Large intestine (tissue), 12 donors: ENCODE measurements at places on chromosomes 4 and X. TPM values are rescaled to one million over a fixed set of nuclear protein-coding genes. Genes with fewer than 3 reads are reported as not detected.

DNA sequence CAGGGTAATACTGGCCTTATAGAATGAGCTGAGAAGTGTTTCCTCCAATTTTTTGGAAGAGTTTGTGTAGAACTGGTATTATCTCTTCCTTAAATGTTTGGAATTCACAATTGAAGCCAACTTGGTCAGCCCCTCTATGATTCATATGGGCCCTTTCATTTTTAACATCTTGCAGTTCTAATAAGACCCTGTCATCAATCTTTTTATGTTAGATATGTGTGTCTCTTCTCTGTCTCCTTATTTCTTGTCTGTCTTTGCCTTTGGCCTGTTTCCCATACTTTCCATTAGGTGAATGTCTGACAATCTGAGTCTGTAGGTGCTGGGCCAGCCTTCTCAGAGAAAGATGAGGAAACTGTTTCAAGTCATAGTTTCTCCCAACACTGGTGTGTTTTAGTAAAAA lies 88.7 kb downstream of the SLC16A2 start:
- no peaks in the 10 kb centered on the region for H3K36me3 ChIP-seq
- no peak overlapping the region for H3K4me3 ChIP-seq
- peaks cover 4% of the 10 kb centered on the region for H3K4me1 ChIP-seq

GABRB1 gene
- 0.27 TPM for polyA plus RNA-seq

- no peak overlapping the region for H3K4me3 ChIP-seq
- no peaks in the 10 kb centered on the region for H3K36me3 ChIP-seq
- H3K27ac ChIP-seq: no peak overlapping the region
- H3K27me3 ChIP-seq: no peaks in the 10 kb centered on the region
- no peak for DNase-seq
Measured at GRCh38 chr4:140857111-140857510, 100.9 kb upstream of the TBC1D9 start.

- H3K4me3 ChIP-seq: no peak overlapping the region
- no peaks in the 10 kb centered on the region for H3K27me3 ChIP-seq
- H3K27ac ChIP-seq: no peak overlapping the region
- no peak for DNase-seq
- no peaks in the 10 kb centered on the region for H3K4me1 ChIP-seq
- H3K36me3 ChIP-seq: no peaks in the 10 kb centered on the region
Measured at GRCh38 chrX:133921764-133922389, 63.5 kb downstream of the GPC3 start.

DNA sequence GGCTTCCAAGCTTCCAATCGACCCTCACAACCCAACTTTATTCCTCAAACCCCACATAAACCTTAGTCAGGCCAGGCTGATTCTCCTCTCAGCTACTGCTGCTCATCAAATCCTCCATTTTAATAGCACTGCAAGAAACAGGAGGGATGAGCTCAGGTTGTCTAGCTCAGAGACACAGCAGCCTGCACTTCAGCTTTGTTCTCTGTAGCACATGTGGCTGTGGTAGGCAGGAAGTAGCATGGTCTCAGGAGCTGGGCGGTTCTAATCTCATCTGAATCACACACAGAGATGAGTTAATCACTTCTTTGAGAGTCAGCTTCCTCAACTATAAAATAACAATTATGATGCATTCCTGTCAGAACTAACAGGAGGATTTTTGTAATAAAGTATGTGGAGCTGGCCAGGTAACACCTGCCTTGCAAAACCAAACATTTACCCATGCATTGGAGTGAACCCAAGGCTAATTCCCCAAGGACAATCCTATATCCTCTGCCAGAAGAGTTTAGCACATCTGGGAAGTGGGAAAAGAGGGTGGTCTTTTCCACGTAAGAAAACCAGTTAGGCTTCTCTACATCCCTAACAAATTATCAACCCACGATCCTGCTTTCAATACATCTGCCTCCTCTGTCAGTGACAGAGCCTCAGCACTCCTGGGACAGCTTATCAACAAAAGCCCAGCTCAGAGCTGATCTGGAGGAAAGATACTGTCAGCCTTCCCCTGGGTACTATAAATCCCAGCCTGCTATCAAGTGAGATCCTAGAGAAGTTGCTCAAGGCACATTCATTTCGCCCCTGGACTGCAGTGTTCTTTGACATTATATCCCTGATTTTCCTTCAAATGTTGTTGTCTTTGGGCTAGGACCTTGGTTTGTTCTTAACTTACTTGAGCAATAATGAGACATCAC lies 32.8 kb downstream of the ELOVL6 start:
- H3K36me3 ChIP-seq: no peaks in the 10 kb centered on the region
- no peaks in the 10 kb centered on the region for H3K27me3 ChIP-seq
- no peak overlapping the region for H3K4me3 ChIP-seq
- H3K27ac ChIP-seq: no peak overlapping the region

CT45A5 gene
- not detected for polyA plus RNA-seq

DNA sequence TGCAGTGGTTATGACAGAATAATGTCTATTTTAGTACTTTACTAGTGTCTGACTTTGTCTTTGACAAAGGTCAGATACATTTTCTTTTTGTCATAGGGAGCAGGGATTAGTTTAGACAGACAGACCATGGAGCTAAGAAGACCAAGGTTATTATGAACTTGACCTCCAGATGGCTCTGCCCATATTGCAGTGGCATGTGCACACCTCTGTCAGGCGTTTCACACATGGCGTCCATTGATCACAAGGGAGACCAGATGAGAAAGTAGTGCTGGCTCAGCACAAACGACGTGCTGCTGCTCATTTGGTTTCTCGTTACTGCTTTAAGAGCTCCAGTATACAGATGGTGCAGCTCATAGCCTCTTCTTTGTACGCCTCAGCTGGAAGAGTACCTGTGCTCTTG lies 56.3 kb upstream of the HPSE start:
- H3K4me3 ChIP-seq: no peak overlapping the region
- H3K27ac ChIP-seq: no peak overlapping the region
- no peak for DNase-seq
- no peaks in the 10 kb centered on the region for H3K36me3 ChIP-seq

- no peaks in the 10 kb centered on the region for H3K4me1 ChIP-seq
- no peak overlapping the region for H3K27ac ChIP-seq
- H3K4me3 ChIP-seq: no peak overlapping the region
- H3K36me3 ChIP-seq: no peaks in the 10 kb centered on the region
- no peak for DNase-seq
Measured at GRCh38 chr4:87835743-87836142, 3.0 kb downstream of the MEPE start.

RASGEF1B gene
- polyA plus RNA-seq: 30.6 TPM

DNA sequence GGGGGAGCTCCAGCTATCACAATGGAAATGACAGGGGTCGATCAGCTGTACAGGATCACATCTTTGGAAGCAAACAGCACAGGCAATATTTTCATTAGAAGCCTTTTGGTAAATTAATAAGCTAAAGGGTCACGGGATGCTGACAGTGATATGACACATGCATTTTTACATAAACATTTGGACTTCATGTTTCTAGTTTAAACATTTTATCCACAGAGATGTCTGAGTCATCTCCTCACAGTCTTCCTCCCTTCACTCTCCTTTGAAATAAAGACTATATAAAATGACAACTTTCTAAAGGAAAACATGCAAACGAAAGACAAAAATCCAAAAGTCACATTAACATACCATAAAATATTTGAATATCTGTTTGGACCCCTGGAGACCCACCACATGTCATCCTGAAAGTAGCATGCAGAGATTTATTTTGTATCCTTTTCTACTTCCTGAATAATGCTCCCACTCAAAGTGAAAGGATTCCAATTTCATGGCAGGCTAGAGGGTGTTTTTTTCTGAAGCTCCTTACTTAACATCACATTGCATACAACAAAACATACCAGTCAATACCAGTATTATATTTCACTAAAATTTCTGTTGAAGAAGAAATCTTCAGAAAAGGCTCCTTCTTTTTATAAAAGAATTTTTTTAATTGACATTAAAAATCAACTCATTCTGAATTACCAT lies 200.1 kb upstream of the PPARGC1A start:
- no peaks in the 10 kb centered on the region for H3K4me1 ChIP-seq
- no peak overlapping the region for H3K27ac ChIP-seq
- no peaks in the 10 kb centered on the region for H3K27me3 ChIP-seq
- no peaks in the 10 kb centered on the region for H3K36me3 ChIP-seq
- DNase-seq: no peak

- no peak for DNase-seq
- H3K27me3 ChIP-seq: no peaks in the 10 kb centered on the region
- H3K4me3 ChIP-seq: no peak overlapping the region
- no peaks in the 10 kb centered on the region for H3K4me1 ChIP-seq
- no peaks in the 10 kb centered on the region for H3K36me3 ChIP-seq
Measured at GRCh38 chr4:125267630-125268029, 47.1 kb upstream of the FAT4 start.

STATH gene
- polyA plus RNA-seq: not detected

DNA sequence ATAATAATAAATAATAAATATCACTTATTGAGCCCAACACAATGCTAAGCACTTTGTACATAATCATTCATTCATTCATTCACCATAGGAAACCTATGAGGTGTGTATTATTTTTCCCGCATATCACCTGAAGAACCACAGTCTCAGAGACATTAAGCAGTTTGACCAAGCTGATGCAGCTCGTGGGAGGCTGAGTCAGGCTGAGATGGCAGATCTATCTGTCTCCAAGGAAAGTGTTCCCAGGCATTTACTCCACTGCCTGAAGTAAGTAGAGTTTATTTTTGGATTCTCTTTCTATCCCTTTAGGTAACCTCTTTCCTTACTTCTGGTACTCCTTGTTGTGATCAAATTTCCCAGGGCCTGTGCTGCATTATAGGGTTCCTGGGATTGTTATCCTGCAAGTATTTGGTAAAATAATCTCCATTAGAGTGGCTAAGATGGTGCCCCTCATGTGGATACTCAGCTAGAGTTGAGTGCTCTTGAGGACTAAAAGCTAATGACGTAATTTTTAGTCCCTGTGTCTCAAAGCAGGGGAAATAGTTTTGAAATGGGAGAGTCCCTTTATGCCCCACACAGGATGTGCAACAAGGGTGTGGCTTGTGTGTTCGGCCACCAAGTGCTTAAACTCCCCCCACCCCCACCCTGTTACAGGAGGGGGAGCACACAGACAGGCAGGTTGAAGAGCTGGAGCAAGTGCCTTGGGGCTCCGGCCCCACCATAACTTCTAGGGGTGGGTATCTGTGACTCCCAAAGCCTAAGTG lies 467.0 kb downstream of the STIM2 start:
- no peaks in the 10 kb centered on the region for H3K27me3 ChIP-seq
- no peaks in the 10 kb centered on the region for H3K4me1 ChIP-seq
- DNase-seq: no peak

GRCh38 chr4:185874516-185875230 lies 62.7 kb upstream of the SORBS2 start:
- H3K4me3 ChIP-seq: no peak overlapping the region
- H3K27me3 ChIP-seq: no peaks in the 10 kb centered on the region
- H3K36me3 ChIP-seq: no peaks in the 10 kb centered on the region
- DNase-seq: no peak
- no peaks in the 10 kb centered on the region for H3K4me1 ChIP-seq
- H3K27ac ChIP-seq: no peak overlapping the region

MRFAP1 gene
- polyA plus RNA-seq: 244 TPM

- H3K4me3 ChIP-seq: no peak overlapping the region
- peak; percentile 42 for DNase-seq
- H3K27me3 ChIP-seq: no peaks in the 10 kb centered on the region
- no peaks in the 10 kb centered on the region for H3K36me3 ChIP-seq
- H3K4me1 ChIP-seq: peaks cover 3% of the 10 kb centered on the region
Measured at GRCh38 chr4:159549098-159549518, 446.2 kb downstream of the RAPGEF2 start.

ZXDA gene
- polyA plus RNA-seq: 4.3 TPM

DNA sequence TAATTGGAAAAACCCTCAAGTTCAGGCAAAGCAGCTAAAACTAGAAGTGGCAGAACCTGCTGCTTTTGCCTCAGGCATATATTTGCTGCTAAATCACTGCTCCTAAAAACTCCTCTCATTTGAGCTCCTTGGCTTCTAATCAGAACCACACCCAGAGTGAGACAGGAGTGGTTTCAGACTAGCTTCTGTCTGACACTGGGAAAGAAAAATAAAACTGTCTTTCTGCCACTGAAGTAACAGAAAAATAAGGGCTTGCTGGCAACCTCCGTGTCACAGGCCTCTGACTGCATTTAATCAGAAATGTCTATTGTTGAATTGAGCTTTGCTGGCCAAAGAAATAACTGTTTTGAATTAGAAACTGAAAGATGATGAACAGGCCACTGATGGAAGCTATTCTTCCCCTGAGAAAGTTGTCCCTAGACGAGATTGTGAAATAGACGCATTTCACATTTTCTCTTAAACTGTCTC lies 52.1 kb upstream of the RAP2C start:
- no peak overlapping the region for H3K4me3 ChIP-seq
- no peaks in the 10 kb centered on the region for H3K4me1 ChIP-seq
- DNase-seq: no peak
- H3K27ac ChIP-seq: no peak overlapping the region
- H3K36me3 ChIP-seq: no peaks in the 10 kb centered on the region
- no peaks in the 10 kb centered on the region for H3K27me3 ChIP-seq

YY2 gene
- 2.8 TPM for polyA plus RNA-seq

DNA sequence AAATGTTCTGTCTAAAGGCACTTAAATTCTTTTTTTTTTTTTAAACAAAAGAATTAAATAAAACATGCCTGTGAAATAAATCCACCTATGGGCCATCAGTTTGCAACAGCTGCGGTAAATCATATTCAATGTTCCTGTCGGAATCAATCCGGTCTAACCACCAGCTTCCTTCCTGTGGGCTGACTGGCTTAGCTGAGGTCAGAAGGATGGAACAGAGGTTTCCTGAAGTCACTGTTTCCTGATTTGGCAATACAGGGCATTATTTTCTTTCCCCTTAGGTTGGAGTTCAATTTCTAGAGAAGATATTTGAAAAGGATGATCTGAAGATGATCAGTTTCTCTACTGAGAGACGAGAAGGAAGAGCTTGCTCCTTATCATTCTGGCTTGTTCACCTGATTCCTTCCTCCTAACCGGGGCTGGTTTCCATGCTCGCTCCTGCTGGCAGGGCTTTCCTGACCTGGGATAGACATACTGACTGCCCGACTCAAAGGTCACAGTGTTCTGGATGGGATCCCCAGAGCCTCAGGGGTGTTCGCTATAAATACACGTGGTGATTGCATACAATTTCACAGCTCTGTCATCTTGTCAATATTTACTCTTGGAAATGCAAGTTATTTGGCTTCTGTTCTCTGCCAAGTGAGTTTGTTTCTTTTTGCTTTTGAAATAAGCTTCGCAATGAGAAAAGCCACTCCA lies 21.7 kb downstream of the PDLIM3 start:
- H3K4me3 ChIP-seq: no peak overlapping the region
- H3K4me1 ChIP-seq: no peaks in the 10 kb centered on the region
- DNase-seq: peak; percentile 25

- H3K4me3 ChIP-seq: no peak overlapping the region
- H3K27me3 ChIP-seq: no peaks in the 10 kb centered on the region
- H3K27ac ChIP-seq: no peak overlapping the region
- no peaks in the 10 kb centered on the region for H3K36me3 ChIP-seq
- H3K4me1 ChIP-seq: no peaks in the 10 kb centered on the region
Measured at GRCh38 chrX:18390941-18391538, 34.4 kb upstream of the CDKL5 start.

- no peak overlapping the region for H3K4me3 ChIP-seq
- DNase-seq: peak; percentile 53
- no peak overlapping the region for H3K27ac ChIP-seq
- no peaks in the 10 kb centered on the region for H3K36me3 ChIP-seq
- no peaks in the 10 kb centered on the region for H3K4me1 ChIP-seq
- H3K27me3 ChIP-seq: no peaks in the 10 kb centered on the region
Measured at GRCh38 chrX:11533199-11533651, 132.5 kb downstream of the ARHGAP6 start.

MTNR1A gene
- polyA plus RNA-seq: 0.48 TPM

- no peaks in the 10 kb centered on the region for H3K36me3 ChIP-seq
- H3K27ac ChIP-seq: no peak overlapping the region
- no peaks in the 10 kb centered on the region for H3K27me3 ChIP-seq
- no peak for DNase-seq
Measured at GRCh38 chr4:47752214-47752613, 85.7 kb downstream of the CORIN start.
